Activated CD8-positive, alpha-beta memory T cell treated with anti-CD3 and anti-CD28 coated beads, Interleukin-2, amount 10 ng/mL, durations not matched to agents 7 days and 5 days (primary cell): ENCODE measurements at places on chromosomes 4 and X. TPM values are rescaled to one million over a fixed set of nuclear protein-coding genes. Genes with fewer than 3 reads are reported as not detected.

GRCh38 chrX:134647477-134647877 is 10.8 kb downstream of the PLAC1 start:
- DNase-seq = no peak

The F11 gene
- not detected for total RNA-seq

DNA sequence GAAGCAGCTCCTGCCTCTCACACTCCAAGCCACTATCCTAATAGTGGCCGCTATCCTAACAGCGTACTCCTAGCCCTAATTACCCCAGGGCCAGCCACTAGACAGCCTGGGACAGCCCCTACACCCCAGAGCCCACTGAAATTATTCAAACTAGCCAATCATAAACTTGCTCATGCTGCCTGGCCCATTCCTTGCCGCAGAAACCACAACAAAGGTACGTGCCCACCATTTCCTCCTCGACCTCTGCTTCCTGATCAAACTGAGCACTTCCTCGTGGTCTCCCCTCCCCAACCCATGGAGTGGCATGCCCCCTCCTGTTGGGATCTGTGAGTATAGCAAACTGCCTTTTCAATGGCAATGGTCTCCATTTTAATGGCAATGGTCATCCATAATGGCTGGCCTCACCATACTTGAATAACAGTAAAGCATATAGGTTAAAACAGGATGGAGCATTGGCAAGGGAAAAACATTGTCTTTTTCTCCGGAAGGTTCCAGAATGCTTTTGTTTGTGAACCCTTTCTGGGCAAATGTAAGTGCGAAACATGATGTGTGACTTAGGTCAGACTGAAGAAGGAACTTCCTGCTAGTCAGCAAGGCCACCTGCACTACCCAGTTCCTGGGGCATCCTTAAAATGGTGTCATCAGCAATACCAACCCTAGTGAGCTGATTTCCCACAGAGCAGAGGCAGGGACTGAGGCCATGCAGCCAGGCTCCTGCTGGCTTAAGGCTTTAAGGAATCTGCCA is 107.1 kb upstream of the ATP6AP2 start:
- no peak for DNase-seq

DNA sequence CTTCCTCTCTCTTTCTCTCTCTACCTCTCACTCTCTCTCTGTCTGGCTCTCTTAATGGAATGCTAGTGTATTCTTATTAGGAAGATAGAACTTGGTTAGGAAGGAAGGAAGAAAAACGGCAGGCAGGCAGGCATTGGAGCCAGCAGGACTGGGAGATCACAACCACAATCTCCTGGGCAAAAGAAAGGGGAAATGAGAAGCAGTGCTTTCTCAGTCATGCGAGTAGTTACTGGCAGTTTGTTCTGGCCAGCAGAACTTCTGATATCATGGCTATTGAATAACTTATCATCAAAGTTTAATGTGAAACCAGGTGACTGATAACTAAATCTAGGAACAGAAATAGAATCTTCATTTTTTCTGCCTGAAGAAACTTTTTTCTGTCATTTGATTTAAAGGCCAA is 60.9 kb upstream of the PAGE1 start:
- no peak for DNase-seq

- DNase-seq = no peak
Measured at GRCh38 chr4:5683566-5683965, 24.8 kb downstream of the EVC2 start.
